ENCODE measurements at places on chromosomes 1 and 21. TPM values are rescaled to one million over a fixed set of nuclear protein-coding genes. Genes with fewer than 3 reads are reported as not detected.

The GBP6 gene
- total RNA-seq: 0.12 TPM

The VWA5B1 gene
- total RNA-seq: not detected

The RSPH1 gene
- total RNA-seq: 0.64 TPM

The BSND gene
- not detected for total RNA-seq

DNA sequence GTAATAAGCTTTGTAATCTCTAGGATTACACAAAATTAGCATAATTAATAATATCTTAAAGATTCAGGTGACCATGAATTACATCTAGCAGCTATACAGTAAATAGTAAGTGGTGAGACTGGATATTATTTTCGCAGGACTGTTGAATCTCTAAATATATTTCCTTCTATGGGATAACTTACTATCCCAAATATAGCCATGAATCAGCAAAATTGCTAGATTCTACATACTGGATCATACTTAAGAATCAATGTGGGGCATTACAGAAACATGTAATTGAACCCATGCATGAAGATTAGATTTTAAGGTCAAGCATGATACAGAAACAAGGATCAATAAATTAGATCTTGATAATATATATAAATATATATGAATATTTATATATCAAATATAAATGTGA is 1203.4 kb downstream of the BRINP3 start:
- no peak for DNase-seq
- H3K36me3 ChIP-seq: no peaks in the 10 kb centered on the region
- H3K4me1 ChIP-seq: no peaks in the 10 kb centered on the region
- H3K4me3 ChIP-seq: no peak overlapping the region
- no peak overlapping the region for H3K27ac ChIP-seq
- H3K27me3 ChIP-seq: no peaks in the 10 kb centered on the region

- no peak overlapping the region for H3K4me3 ChIP-seq
- H3K36me3 ChIP-seq: no peaks in the 10 kb centered on the region
- DNase-seq: no peak
- H3K27me3 ChIP-seq: no peaks in the 10 kb centered on the region
- H3K27ac ChIP-seq: no peak overlapping the region
These were observed 480.0 kb upstream of the PKN2 start for GRCh38 chr1:88204111-88204510.

DNA sequence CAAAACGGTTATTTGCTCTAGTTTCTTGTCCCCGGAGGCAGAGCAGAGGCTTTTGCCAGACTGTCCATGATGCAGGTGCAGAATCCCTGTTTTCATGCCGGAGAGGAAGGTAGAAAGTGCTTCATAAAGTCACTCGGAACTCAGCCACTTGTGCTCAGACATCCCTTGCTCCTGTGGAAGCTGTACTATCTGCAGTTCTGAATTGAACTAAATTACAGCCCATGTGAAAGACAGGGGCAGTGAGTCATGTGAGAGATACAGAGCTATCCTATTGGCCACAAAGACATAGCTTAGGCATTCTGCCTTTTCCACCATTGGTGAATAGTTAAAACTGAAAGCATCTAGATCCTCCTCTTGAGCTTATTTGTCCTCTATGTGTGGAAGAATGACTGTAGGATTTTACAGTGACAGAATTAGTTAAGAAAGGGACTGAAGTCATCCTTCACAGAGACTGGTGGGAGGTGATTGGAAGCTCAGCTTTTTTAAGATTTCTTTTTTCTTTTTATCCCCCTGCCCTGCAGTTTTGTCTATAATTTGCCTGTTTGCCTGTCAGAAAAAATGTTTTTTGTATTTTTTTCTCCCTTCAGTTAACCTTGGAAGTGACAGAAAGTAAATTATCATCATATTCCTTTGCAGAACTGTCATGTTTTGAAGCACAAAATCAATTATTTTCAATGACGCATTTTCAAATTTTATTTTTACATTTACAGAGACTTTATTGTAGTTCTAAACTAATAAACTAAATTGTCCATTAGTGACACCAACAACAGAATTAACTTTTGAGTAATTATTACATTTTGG is 298.6 kb downstream of the PTPRC start:
- H3K27ac ChIP-seq: peak overlapping the region; percentile 45
- peak; percentile 76 for DNase-seq
- no peaks in the 10 kb centered on the region for H3K36me3 ChIP-seq
- peak overlapping the region; percentile 56 for H3K4me3 ChIP-seq
- H3K27me3 ChIP-seq: no peaks in the 10 kb centered on the region

DNA sequence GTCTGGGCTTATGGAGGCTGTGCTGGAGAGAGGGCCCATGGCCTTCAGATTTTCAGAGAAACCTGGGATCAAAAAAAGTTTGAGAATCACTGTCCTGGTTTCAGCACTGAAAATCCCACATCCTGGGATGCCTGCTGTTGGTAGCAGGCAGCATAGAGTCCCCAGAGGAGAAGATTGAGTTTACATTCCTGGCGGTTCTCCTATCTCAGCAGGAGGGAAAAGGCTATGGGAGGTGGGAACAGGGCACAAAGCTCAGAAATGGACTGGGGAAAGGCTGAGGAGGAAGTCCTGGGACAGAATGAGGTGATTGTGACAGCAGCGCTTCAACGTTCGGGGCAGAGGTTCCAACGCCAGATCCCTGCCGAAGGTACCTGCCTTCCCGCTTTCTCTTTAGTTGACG is 103.4 kb downstream of the ETS2 start:
- no peak for DNase-seq
- H3K4me1 ChIP-seq: no peaks in the 10 kb centered on the region
- no peak overlapping the region for H3K4me3 ChIP-seq
- H3K27ac ChIP-seq: no peak overlapping the region
- no peaks in the 10 kb centered on the region for H3K27me3 ChIP-seq
- H3K36me3 ChIP-seq: no peaks in the 10 kb centered on the region

GRCh38 chr1:51234721-51235425 is 1.2 kb upstream of the RNF11 start:
- peak; percentile 92 for DNase-seq
- peaks cover 9% of the 10 kb centered on the region for H3K27me3 ChIP-seq
- H3K4me1 ChIP-seq: peaks cover 29% of the 10 kb centered on the region
- H3K4me3 ChIP-seq: peak overlapping the region; percentile 46
- H3K36me3 ChIP-seq: no peaks in the 10 kb centered on the region

Data from B cell (primary cell).